ENCODE measurements at places on chromosomes 11 and 22.

GRCh38 chr11:46913484-46913883 lies 4.9 kb downstream of the LRP4 start:
- DNase-seq, result no peak

- no peak for DNase-seq
Observed at GRCh38 chr11:65536412-65537295, 11.8 kb downstream of the SCYL1 start.

DNA sequence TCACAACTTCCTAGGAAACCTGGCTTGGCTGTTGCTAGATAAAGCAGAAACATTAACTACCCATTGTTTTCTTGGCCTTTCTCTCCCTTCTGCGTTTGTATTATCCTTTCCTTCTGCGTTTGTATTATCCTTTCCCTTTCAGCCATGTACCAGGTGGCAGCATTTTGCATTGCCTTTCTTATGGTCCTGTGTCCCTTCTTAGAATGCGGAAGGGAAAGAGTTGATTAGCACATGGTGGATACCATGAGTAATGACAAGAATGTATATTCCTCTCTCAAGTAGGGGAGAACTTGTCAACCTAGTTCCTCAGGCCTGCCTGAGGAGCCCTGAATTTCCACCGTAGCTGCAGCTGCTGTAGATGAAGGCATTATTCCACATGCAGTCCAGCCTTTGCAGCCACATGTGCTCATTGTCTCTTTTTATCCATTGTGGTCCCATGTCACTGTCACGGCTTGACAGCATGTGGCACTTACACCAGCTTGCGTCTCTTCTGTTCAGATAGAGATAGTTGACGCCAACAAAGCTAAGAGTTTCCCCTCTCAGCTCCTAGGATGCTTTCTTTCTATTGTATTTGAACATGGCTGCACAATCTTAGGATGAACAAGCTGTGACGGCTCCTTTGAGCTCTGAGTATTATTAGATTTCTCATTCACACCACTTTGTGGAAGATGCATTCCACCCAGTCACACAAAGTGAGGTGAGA lies 44.8 kb downstream of the SLN start:
- no peak for DNase-seq

DNA sequence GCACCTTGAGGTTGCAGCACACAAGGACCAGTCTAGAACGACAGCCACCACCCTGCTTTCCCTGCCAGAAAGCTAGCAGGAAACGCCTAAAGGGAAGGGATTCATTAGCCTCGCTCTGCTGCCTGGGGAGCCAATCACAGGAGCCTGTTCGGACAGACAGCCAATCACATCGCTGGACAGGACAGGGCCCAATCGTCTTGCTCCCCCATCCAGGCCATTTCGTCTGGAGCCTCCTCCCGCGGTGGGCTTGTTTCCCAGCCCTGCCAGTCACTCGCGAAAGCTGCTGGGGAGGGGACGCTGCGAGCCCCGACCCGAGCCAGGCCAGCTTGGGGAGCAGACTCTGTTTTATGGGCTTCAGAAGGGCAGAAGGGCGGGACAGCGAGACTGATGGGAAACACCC lies 79.8 kb upstream of the NCAM1 start:
- no peak for DNase-seq

DNA sequence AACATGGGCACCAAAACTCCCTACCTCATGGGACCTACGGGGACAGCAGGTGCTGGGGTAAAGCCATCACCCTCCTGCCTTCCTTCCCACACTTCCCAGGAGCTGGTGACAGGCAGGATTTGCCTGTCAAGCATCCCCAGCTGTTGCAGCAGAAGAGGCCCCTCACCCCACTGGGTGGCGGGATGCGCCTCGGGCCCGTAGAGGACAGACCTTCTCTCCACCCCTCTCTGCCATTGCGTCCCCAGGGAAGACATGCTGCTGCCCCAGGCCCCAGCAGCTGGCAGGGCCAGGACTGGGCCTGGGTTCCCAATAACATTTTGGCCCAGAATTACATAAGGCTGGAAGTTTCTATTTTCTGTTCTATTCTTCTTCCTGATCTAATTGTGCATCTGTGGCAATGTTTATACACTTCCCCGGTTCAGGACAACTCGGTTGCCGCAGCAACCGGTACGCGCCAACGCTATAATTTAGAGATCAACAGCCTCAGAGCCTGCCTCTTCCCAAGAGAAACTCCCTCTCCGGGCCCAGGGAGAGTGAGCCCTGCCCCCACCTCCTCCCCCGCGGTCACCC lies 25.4 kb downstream of the KCNJ4 start:
- no peak for DNase-seq

DNA sequence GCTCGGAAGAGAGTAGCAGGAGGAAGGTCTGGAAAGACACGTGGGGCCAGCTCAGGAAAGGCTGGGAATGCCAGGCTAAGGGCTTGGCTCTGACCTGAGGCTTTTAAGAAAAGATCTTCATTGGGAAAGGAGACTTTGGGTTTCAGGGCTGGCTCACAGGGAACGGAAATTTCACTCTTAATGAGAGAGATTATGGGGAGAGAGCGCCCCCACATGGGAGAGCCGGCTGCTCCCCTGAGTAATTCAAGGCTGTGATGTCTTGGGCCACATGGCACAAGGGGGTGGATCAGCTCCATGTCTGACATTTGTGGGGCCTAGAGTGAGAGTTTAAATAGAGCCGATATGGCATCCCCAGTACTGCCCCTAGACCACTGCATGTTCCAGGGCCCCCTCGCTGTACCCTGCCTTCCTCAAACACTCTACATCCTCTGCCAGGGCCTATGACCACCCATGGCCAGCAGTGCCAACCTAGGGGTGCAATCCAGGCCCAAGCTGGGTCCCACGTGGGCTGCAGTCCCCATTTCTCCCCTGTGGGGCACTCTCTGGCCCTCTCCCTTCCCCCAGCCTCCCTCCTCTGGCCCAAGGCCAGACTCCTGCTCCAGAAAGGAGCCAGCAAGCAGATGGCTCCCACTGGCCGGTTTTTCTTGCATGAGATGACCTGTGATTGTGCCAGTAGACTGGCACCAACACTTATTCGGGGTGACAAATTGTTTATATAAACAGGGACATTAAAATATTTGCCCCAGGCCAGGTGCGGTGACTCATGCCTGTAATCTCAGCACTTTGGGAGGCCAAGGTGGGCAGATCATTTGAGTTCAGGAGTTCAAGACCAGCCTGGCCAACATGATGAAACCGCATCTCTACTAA lies 75.2 kb downstream of the ISX start:
- DNase-seq, result no peak

GRCh38 chr22:37488337-37489135 lies 2.4 kb upstream of the MFNG start:
- no peak for DNase-seq

DNA sequence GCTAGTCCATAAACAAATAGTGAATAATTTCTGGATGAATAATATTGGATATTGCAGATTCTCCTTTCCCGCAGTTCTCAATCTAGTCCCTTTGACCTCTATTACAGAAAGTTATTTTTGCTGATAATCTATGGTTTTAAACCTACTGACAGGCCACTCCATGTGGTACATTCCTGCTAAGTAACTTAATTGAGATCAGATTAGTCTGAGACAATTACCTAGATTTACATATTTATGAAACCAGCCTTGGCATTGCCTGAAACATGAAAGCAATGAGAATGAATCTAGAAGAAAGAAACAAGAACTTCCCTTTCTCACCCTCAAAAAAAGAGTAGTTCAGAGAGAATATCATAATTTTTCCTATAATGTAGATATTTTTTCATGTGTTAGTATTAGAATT lies 964.2 kb downstream of the JRKL start:
- DNase-seq, result no peak
